BJ (cell line): ENCODE measurements at places on chromosomes 12 and 14. TPM values are rescaled to one million over a fixed set of nuclear protein-coding genes. Genes with fewer than 3 reads are reported as not detected.

DUSP6 gene
- 26.6 and 30.8 TPM in 2 replicates for polyA plus RNA-seq

EPYC gene
- polyA plus RNA-seq: 0.17 TPM in 1 of 2 replicates, not detected in the other

NFATC4 gene
- polyA plus RNA-seq: 95.8 and 151 TPM in 2 replicates

GZMB gene
- polyA plus RNA-seq: not detected in 2 replicates

CLEC9A gene
- polyA plus RNA-seq: not detected in 2 replicates

SLC2A13 gene
- 1.2 and 2.8 TPM in 2 replicates for polyA plus RNA-seq

OTOGL gene
- 0.10 TPM in 2 replicates for polyA plus RNA-seq

ASIC1 gene
- polyA plus RNA-seq: 4.9 and 7.0 TPM in 2 replicates

KSR2 gene
- polyA plus RNA-seq: not detected in 2 replicates

MUCL1 gene
- not detected in 2 replicates for polyA plus RNA-seq

POU6F1 gene
- 2.5 and 4.7 TPM in 2 replicates for polyA plus RNA-seq

PLEK2 gene
- 2.2 and 3.1 TPM in 2 replicates for polyA plus RNA-seq

CD27 gene
- polyA plus RNA-seq: 0.15 TPM in 1 of 2 replicates, not detected in the other

SYNDIG1L gene
- not detected in 2 replicates for polyA plus RNA-seq

BICDL1 gene
- 0.02 TPM in 2 replicates for polyA plus RNA-seq

JPH4 gene
- not detected in 2 replicates for polyA plus RNA-seq

NEMF gene
- polyA plus RNA-seq: 12.6 and 28.5 TPM in 2 replicates

DPPA3 gene
- not detected in 2 replicates for polyA plus RNA-seq

MYH7 gene
- polyA plus RNA-seq: not detected in 2 replicates

RFX4 gene
- not detected in 2 replicates for polyA plus RNA-seq

CPM gene
- polyA plus RNA-seq: 5.8 and 8.6 TPM in 2 replicates

AVPR1A gene
- not detected in 2 replicates for polyA plus RNA-seq

SYT1 gene
- polyA plus RNA-seq: 0.70 and 1.3 TPM in 2 replicates

RHEBL1 gene
- 0.82 and 1.3 TPM in 2 replicates for polyA plus RNA-seq

RHOJ gene
- 78.7 and 116 TPM in 2 replicates for polyA plus RNA-seq

ASB2 gene
- polyA plus RNA-seq: 0.06 TPM in 2 replicates

CLEC2A gene
- not detected in 2 replicates for polyA plus RNA-seq

LRTM2 gene
- polyA plus RNA-seq: not detected in 2 replicates

OR10AD1 gene
- not detected in 2 replicates for polyA plus RNA-seq

CLEC4A gene
- 0.26 and 0.48 TPM in 2 replicates for polyA plus RNA-seq

ADAMTS20 gene
- polyA plus RNA-seq: 0.01 TPM in 1 of 2 replicates, not detected in the other

COCH gene
- 0.10 and 0.18 TPM in 2 replicates for polyA plus RNA-seq

PPFIA2 gene
- not detected in 2 replicates for polyA plus RNA-seq

FIGNL2 gene
- 0.01 TPM in 1 of 2 replicates, not detected in the other for polyA plus RNA-seq
